ENCODE measurements at places on chromosomes 2 and 18.

- DNase-seq, result peak; percentile 83
These were observed at the start of gene MPP4 for GRCh38 chr2:201698588-201699226. MPP4 (minus strand) TSS chr2:201698644; CDS start chr2:201693954, 4,690 bp downstream.

GRCh38 chr2:105378921-105379383, 19.9 kb downstream of the FHL2 start:
- DNase-seq, result no peak

GRCh38 chr2:45274250-45274926, 265.1 kb upstream of the SIX2 start:
- no peak for DNase-seq

DNA sequence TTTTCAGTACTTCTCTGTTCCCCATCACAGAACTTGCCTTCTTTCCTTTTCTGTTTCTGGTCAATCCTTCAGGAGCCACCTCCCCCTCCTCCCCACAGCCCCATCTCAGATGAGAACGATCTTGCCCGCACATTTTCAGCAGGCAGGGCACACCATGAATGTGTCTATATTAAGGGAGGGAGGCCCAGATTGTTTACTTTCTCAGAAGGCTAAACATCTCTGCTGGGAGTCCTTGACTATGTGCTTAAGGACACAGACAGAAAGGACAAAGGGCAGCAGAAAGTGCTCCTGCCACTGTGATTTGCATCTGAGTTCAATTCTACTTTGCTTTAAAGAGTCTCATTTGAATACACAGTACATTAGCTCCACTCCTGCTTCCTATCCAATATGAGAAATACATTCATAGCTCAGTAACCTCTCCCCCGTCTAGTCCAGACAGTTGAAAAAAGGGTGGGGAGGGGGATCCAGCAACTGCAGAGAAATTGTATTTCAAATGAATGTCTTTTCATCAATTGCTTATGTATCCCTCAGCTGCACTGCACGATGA, 175.0 kb upstream of the PARD3B start:
- DNase-seq, result no peak

DNA sequence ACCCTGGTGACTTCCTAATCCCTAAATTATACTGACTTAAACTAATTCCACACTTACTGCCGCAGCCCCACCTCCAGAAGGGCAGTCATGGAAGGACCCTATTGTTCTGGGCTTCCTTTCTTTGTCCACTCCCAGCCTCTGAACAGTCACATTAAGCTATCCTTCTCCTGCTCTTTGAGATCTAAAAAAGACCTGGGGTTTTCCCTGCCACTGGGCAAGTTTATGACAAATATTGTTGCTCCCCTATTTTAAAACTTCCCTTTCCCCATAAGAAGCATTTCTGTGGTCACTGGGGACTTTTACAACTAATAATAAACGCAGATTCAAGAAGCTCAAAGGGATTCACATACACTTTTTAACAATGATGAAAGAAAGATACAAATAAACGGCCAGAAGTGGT, 47.2 kb upstream of the XPO1 start:
- DNase-seq, result no peak

DNA sequence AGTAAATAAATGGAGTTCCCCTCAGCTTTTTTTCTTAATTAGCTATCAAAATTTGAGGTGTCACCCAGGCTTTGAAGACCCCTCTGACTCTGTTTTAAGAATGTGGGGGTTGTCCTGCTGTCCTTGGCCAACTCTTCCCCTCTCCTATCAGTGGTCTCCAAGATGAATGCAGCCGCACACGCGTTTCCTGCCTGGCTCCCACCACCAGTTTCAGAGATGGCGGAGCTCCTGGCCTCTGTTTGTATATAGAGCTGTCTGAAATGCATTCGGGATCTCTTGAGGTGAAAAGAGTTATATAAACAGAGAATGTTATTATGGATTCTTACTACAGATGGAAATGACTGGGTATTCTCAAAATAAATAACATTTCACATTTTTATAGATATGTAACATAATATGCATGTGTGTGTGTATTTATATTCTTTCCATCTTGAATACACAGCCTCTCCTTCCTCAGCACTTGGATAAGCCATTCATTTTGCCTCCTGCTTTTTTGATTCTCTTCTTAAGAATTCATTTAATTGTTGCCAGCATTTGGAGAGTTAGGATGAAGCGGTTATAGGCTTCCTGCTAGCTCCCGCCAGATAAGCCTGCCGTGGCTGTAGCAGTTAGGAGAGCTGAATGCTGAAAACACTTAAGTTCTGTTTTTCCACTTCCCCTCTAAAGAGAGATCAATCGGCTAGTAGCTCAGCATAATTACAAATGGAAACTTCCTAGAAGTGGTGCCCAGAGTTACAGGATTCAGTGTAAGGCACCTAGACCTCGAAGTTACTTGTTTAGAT, 659.3 kb upstream of the FANCL start:
- DNase-seq, result no peak

DNA sequence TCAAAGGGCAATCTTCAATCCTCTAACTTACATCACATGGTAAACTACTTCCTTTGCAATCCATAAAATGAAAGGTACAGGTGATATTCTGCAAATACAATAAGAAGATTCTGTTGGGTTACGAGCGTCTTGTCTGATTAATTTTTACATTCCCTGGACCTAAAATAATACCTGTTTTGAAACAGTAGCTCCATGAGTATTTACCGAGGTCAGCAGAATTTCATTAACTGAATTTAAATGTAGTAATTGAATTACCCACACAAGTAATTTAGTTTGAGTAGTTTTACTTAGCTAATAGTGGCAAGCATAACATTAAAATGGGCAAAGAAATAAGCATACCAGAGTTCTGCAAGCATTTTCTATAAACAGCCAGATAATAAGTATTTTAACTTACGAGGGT, 652.0 kb downstream of the DPP10 start:
- no peak for DNase-seq

DNA sequence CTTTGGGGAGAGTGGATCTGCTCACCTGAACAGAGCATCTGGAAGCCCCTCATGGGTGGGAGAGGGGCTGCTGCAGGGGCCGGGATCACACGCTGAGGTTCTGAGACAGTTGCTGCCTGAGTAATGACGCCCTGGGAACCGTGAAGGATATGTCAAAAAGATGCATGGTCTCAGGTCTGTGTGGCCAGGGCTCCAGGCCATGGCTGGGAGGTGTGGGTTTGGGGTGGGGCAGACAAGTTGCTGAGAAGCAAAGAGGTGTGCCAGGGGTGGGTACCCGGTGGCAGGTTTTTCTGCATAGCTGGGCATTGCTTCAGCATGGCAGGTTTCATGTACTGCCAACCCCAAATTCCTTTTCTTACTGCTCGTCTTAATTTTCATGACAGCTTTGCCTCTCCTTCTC, 133.5 kb downstream of the RPIA start:
- no peak for DNase-seq

- DNase-seq, result no peak
These were observed 273.6 kb downstream of the HRH4 start for GRCh38 chr18:24734058-24734457.

DNA sequence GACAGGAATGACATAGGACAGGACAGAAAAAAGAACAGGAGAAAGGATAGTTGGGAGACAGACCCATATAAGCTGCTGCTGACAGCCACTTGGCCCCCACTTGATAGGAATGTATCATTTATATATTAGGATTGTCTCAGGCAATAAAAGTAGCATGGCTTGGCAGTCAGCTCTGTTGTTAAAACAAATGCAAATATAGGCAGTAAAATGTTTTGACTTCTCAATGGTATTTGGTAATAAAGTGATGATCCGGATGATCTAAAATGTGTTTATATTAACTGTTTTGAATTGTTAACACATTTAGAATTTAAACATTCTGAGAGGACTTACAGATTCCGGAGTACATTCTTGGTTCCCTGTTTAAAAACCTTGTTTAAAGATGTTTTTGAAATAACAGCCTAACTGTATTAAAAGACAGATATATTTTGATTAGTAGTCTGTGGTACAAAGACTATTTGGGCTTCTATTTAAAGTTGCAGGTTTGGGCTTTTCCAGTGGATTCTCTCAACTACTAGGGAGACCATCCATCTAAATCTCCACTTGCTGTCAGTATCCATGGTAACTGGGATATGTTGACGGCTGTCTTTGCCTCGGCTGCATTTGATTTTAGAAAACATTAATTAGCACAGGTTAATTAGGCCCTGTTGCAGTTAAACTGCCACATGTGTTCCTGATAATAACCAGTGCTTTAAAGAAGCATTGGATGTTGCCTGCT, 147.6 kb downstream of the ESCO1 start:
- DNase-seq, result peak; percentile 56

- DNase-seq, result no peak
These were observed 46.5 kb downstream of the IL1RL2 start for GRCh38 chr2:102233132-102233884.

DNA sequence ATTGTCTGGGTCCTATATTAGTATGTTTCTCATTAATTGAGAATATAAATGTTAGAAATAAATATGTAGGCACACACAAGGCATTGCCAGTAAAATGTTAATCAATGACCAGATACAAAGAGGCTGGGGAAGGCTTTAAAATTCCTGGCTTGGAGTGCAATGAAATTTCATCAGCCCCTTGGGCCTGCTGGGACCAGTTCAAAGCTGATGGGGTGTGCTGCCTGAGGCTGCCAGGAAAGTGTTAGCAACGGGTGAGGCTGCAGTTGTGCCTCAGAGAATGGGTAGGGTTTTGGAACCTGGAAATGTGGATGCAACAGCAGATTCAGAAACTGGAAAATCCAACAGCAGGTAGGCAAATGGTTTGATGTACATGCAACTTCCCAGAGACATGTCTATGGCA, 68.9 kb downstream of the DIPK1C start:
- DNase-seq, result no peak

- no peak for DNase-seq
These were observed 36.2 kb downstream of the EPG5 start for GRCh38 chr18:45930963-45931362.

DNA sequence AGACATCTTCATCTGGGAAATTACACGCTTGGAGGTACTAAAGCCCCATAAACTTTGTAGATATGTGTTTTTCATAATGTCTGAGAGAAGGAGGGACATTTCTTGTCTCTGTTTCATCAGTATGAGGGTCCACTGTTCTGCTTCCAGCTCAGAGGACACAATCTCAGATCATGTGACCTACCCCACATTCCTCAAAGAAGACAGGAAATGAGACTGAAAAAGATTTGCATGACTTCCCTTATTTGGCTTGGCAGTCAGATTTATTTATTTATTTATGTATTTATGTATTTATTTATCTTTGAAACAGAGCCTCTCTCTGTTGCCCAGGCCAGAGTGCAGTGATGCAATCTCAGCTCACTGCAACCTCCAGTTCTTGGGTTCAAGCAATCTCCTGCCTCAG, 463.7 kb upstream of the RGPD4 start:
- peak; percentile 32 for DNase-seq

- no peak for DNase-seq
These were observed 44.9 kb downstream of the CTDP1 start for GRCh38 chr18:79724299-79725080.

DNA sequence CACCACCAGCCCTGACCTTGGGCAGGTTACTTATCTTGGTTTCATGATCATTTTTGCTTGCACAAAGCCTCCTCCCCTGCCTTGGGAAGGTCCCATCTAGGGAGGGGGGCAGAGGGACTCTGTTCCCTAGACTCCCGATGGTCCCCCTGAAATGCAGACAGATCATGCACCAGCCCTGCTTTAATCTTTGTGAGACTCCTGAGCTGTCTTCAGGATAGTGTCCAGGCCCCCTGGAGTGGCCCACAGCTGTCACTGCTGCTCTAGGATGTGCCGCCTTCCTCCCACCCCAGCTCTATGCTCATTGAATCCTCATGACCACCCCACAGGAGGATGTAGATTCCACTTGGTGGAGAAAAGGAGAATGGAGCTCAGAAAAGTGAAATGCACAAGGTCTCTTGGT, 28.0 kb downstream of the PCARE start:
- no peak for DNase-seq

- DNase-seq, result no peak
These were observed 12.4 kb upstream of the FOSL2 start for GRCh38 chr2:28380219-28380618.

DNA sequence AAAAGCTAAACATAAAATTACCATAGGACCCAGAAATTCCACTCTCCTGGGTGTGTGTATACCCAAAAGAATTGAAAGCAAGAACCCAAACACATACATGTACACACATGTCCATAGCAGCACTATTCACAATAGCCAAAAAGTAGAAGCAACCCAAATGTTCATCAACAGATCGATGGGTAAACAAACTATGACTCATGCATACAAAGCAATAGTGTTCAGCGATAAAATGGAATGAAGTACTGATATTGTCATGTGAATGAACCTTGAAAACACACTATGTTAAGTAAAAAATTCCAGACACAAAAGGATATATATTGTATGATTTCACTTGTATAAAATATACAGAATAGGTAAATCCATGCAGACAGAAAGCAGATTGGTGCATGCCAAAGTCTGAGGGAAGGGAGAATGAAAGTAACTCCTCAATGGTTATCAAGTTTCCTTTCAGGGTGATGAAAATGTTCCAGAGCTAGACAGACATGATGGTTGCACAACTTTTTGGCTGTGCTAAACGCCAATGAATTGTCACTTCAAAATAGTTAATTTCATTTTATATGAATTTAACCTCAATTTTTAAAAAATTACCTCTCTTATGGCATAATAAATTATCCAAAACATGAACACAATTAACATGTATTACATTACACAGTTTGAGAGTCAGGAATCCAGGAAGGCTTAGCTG, 35.5 kb downstream of the GKN2 start:
- no peak for DNase-seq

DNA sequence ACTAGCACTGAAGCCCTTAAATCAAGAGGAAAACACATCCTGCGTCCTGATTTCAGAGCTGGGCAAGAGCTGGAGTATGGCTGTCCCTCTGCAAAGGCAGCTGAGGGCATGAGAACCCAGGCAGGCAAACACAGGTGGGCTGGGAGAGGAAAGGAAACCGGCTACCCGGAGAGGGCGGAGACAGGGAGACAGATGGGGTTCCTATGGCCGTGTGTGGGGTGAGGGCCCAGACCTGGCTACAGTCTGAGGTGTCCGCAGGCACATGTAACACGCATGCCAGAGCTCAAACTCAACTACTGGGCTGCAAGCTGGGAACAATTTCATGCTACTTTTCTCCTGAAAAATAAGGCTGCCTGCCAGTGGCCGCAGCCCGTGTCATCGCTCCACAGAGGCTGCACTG, 2.7 kb downstream of the COPS9 start:
- no peak for DNase-seq

- DNase-seq, result no peak
These were observed 305.9 kb upstream of the CCDC68 start for GRCh38 chr18:55265130-55265675.

DNA sequence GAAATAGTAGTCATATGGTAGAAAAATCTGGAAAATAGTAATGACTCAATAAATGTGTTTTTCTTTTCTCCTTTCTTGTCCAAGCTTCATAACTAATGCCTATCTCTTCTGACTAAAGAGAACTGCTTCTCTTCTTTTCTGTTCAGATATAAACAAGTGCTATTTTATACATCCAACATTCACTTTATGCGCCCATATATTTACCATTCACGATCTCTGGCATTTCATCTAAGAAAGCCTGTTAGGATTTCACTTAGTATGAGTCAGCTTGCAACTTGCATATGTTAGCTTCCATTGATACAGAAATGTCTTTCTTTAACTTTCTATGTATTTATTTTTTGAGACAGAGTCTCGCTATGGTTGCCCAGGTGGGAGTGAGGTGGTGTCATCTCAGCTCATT, 224.9 kb downstream of the VAPA start:
- DNase-seq, result peak; percentile 45

All from fibroblast of skin of abdomen (primary cell).